ENCODE measurements at places on chromosomes 6 and 20. TPM values are rescaled to one million over a fixed set of nuclear protein-coding genes. Genes with fewer than 3 reads are reported as not detected.
A peak's percentile ranks its signal among the peaks of the same experiment; 100 is the strongest.

GRCh38 chr20:973785-974194 is 28.3 kb downstream of the RSPO4 start:
- DNase-seq = peak; percentile 59

Gene PPP1R14C
- total RNA-seq = 80.0 TPM

Gene SAMD5
- 3.1 TPM for total RNA-seq

DNA sequence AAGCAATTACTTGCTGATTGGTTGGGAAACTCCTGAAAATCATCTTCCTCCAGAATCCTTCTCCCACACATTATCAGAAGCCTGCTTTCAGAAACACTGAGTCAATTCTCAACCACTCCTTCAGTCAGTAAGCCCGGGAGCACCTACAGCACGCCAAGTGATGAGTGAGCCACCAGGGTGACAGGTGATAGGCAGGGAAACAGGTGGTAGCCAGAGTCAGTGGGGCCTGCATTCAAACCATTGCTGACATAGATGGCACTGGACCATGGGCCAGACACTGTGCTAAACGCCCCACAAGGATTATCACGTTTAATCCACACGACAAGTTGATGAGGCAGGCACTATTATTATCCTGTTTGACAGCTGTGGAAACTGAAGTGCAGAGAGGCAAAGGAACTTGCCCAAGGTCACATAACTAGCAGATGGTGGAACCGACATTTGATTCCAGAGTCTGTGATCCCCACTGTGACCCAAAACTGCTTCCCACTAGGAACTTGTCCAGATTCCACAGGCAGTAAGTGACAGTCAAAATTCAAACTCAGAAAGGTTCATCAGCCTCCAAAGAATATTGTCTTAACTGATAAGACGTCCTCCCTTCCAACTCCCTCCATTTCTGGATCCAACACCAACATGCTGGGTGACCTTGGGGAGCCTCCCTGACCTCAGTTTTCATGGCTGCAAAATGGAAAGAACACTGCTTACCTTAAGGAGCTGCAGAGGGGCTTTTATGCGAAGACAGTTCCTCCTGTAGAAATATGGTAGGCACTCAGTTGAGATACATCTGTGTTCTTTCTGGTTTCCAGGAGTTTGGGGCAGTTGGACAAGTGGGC is 23.9 kb upstream of the TOP1 start:
- peak; percentile 78 for DNase-seq

DNA sequence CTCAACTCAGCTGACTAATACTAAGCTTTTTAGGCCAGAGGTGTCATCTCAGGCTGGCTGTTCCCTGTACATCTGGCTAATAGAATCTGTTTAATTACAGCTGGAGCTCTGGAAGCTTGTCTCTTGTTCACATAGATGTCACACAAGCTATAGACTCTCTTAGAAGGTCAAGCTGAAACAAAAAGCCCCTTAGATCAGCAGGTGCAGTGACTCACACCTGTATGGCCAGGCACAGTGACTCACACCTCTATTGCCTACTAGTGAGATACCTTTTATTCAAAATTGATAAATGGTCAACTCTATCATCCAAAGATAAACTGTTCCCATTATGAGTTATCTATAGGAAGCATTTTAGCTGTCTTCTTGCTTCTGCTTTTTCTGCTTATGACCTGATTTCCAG is 29.9 kb upstream of the MTHFD1L start:
- DNase-seq = peak; percentile 80

GRCh38 chr6:30683980-30684338 is 2.5 kb downstream of the PPP1R18 start:
- no peak for DNase-seq

DNA sequence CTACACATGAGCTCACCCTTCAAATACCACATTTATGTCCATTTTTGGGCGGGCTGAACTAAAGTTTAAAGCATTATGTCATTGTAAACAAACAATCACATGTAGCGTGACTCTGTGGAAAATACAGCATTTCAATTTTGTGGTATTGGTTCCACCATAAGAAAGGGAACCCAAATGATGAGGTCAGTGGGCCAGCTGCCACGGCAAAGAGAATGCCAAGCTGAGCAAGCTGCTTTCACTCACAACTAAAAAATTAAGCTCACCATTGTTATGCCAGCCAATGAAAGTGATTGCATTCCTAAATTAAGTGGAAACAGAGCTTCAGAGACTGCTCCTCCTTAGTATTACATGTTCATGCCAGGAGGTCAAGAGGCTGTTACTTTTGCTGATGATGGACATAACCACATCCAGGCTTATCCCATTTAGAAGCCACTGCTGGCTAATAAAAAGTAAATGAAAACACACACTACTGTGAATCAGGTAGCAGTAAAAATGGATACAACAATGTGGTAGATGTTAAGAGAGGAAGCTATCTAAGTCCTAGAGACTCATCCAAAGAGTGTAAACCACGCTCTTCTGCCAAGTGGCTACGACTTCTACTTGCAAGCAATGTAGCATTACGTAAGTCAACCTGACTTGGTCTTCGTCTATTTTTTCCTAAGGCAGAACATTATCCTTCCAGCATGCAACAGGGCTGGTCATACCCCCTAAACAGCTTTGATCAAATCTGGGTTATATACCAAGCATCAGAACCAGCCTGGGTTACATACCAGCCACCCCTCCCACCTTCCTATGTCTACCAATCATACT is 164.8 kb downstream of the BACH2 start:
- DNase-seq = no peak

DNA sequence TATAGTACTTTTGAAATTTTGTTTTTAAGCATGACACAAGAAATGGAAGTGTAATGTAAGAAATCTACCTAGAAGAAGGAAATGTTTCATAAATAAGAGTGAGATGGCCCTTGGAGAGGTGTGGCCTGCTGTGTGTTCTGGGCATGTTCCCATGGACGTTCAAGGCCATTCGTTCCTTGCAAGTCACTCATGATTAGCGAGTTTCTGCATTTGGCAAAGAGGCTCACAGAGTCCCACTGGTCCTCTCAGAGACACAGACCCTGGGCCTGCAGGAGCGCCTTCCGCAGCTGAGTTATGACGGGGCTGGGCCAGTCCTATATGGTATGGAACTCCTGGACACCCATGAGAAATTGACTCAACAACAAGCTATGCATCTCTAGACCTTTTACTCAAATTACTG is 7.2 kb downstream of the THBS2 start:
- no peak for DNase-seq

DNA sequence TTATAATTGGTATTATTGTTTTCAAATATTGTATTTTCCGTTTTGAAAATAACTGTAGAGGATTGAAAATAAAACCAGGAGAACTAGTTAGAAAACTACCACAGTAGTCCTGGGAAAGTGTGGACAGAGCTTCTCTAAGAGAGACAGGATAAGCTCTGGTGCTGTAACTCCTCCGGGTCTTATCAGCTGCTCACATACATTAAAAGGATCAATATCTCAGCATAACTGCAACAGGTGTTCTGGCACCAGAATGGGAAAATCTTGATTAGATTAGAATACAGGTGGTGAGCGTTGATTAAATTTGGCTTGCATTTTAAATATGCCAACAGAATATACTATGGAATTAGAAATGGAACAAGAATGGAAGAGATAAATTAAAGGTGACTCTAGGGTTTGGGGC is 1138.9 kb upstream of the ADGRB3 start:
- DNase-seq = no peak

Gene RSPH4A
- total RNA-seq = 0.26 TPM

DNA sequence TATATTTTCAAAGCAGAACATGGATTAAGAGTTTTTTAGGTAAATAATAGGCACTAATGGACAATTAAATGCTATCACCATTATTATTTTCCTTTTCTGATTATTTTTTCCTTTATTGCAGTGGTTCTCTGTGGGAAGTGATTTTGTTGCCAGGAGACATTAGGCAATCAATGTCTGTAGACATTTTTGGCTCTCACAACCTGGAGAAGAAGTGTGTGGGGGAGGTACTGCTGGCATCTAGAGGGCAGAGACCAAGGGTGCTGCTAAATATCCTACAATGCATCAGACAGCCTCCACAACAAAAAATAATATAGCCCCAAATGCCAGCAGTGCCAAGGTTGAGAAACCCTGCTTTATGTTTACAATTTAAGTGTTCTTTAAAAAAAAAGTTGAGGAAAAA is 8.3 kb downstream of the IFNGR1 start:
- DNase-seq = peak; percentile 12

Gene RAD21L1
- under 0.01 TPM for total RNA-seq

Gene MKKS
- total RNA-seq = 5.3 TPM

GRCh38 chr6:110101885-110102284 is 77.6 kb downstream of the WASF1 start:
- no peak for DNase-seq

GRCh38 chr6:15879371-15880261 is 216.8 kb upstream of the DTNBP1 start:
- DNase-seq = peak; percentile 39

Gene TBC1D32
- total RNA-seq = 7.9 TPM

GRCh38 chr6:34570066-34570833 is 14.1 kb upstream of the SPDEF start:
- no peak for DNase-seq

Data from bronchial epithelial cell (primary cell).